ENCODE measurements at places on chromosomes 12 and 14. TPM values are rescaled to one million over a fixed set of nuclear protein-coding genes. Genes with fewer than 3 reads are reported as not detected.

DPF3 gene
- 0.65 TPM for total RNA-seq

HHIPL1 gene
- total RNA-seq, result 2.5 TPM

FLRT2 gene
- total RNA-seq, result 21.2 TPM

DCAF11 gene
- total RNA-seq, result 35.5 TPM

CLEC14A gene
- 36.8 TPM for total RNA-seq

DNA sequence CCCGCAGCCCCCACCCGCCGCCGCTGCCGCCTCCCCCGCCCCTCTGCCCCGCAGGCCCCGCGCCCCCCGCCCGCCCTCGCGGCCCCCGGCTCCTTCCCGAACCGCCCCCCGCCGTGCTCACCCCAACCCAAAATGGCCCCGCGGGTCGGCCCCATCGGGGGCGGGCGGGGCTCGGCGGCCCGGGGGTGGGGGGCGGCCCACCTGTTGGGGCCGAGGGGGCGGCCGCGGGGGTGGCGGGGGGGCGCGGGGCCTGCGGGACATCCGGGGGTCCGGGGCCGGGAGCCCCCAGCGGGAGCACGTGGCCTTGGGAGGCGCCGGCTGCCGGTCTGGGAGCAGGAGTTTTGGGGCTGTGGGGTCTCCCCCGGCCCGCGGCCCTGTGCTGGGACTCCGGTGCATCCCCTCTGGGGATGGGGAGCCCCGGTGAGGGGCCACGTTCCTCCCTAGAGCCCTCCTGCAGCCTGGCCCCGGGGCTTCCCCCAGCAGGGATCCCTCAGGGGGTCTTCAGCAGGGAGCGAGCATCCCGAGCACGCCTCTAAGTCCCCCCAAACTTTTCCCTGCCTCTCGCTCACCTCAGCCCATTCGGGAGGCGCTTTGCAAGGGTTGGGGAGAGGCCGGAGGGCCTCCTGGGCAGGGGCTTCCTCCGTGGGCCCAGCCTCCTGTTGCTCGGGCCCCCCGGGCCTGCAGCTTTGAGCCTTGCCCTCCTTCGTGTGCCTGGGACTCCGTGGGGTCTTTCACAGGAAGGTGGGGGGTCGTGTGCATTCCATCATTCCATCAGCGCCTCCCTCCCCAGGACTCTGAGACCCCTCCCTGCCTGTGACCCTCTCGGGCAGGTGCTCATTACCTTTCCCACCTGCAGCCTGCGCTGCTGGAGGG lies 710 bp downstream of the MTA1 start:
- no peak for DNase-seq
- no peaks in the 10 kb centered on the region for H3K4me1 ChIP-seq
- no peaks in the 10 kb centered on the region for H3K36me3 ChIP-seq

- H3K4me1 ChIP-seq, result peaks cover 17% of the 10 kb centered on the region
- no peak overlapping the region for H3K4me3 ChIP-seq
- H3K27me3 ChIP-seq, result no peaks in the 10 kb centered on the region
- peak overlapping the region; percentile 74 for H3K27ac ChIP-seq
- H3K36me3 ChIP-seq, result no peaks in the 10 kb centered on the region
Observed at GRCh38 chr12:11759494-11759878, 110.0 kb downstream of the ETV6 start.

DNA sequence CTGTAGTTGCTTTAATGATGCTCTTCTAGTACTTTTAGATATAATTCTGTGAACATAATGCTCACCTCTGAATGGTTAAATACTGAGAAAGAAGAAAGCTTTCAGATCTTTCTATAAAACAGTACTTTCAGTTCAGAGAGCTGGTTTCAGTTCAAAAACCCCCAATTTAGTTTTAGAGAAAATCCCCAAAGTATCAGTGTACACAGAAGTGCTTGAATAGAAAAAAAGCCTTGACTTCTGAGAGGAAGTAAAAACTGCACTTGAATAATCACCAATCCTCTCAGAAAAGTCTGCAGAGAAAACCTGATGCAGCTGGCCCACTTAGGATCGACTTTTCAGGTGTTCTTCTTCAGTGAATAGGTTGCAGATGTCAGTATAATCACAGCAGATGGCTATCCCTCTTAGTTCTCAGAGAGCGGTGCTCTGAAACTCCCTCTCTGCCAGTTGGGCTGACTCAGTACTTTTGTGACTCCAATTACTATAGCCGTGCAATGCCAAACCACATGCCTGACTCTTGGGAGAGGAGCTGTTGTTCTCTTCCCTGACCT lies 616.3 kb downstream of the LRFN5 start:
- H3K36me3 ChIP-seq, result no peaks in the 10 kb centered on the region
- no peaks in the 10 kb centered on the region for H3K27me3 ChIP-seq
- H3K4me3 ChIP-seq, result no peak overlapping the region
- H3K27ac ChIP-seq, result no peak overlapping the region
- no peak for DNase-seq

GRCh38 chr12:132176920-132177551 lies 32.8 kb downstream of the NOC4L start:
- H3K27me3 ChIP-seq, result no peaks in the 10 kb centered on the region
- peak; percentile 39 for DNase-seq

DNA sequence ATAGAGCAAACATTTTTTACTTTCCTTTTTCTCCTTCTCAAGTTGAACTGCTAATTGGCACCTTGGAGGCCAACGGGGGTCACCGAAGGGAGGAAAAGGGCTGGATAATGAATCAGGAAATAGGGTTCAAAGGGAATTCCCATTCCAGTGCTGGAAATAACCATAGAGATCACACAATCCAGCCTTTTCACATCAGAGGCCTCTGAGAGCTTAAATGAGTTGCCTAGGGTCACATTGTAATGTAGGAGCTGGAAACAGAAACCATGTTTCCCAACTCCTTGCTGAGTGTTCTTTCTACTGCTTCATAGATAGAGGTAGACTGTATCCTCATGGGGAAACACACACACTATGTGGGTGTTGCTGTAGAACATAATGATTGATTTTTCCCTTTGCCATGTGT lies 60.6 kb upstream of the DDHD1 start:
- no peaks in the 10 kb centered on the region for H3K4me1 ChIP-seq
- no peaks in the 10 kb centered on the region for H3K36me3 ChIP-seq
- no peaks in the 10 kb centered on the region for H3K27me3 ChIP-seq
- no peak for DNase-seq
- no peak overlapping the region for H3K27ac ChIP-seq
- H3K4me3 ChIP-seq, result no peak overlapping the region

GRCh38 chr12:29717540-29718100 lies 66.1 kb downstream of the TMTC1 start:
- H3K36me3 ChIP-seq, result peaks cover 4% of the 10 kb centered on the region
- no peak overlapping the region for H3K4me3 ChIP-seq
- DNase-seq, result no peak
- H3K27me3 ChIP-seq, result no peaks in the 10 kb centered on the region
- H3K4me1 ChIP-seq, result no peaks in the 10 kb centered on the region
- H3K27ac ChIP-seq, result no peak overlapping the region

DNA sequence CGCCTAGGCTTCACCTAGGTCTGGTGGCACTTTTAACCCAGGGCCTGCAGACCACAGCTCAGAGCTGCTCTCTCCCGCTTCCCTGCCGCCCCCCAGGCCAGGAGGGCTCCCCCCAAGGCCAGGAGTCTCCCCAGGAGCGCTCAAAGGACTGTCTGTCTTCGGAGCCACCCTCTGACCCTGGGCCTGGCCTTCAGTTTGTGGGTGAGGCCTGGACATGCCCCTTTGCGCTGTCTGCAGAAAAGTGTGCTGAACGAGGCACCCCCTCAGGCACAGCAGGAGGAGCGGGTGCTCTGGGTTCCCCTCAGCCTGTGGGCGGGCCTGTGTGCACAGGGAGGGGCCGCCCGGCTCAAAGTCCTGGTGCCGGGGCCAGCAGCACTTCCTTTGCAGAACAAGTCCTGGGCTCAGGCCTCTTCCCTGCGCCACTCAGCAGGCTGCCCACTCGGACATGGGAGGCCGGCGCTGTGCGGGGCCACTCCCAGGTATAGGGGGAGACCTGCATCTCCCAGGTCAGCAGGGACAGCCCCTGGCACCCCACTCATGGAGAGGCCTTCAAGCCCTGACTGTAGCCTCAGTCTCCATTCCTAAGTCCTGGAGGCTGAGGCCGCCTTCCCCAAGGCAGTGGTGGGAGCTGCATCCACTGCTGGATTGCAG lies 14.3 kb downstream of the DEGS2 start:
- no peaks in the 10 kb centered on the region for H3K27me3 ChIP-seq
- no peak overlapping the region for H3K4me3 ChIP-seq
- H3K4me1 ChIP-seq, result no peaks in the 10 kb centered on the region
- no peaks in the 10 kb centered on the region for H3K36me3 ChIP-seq

DNA sequence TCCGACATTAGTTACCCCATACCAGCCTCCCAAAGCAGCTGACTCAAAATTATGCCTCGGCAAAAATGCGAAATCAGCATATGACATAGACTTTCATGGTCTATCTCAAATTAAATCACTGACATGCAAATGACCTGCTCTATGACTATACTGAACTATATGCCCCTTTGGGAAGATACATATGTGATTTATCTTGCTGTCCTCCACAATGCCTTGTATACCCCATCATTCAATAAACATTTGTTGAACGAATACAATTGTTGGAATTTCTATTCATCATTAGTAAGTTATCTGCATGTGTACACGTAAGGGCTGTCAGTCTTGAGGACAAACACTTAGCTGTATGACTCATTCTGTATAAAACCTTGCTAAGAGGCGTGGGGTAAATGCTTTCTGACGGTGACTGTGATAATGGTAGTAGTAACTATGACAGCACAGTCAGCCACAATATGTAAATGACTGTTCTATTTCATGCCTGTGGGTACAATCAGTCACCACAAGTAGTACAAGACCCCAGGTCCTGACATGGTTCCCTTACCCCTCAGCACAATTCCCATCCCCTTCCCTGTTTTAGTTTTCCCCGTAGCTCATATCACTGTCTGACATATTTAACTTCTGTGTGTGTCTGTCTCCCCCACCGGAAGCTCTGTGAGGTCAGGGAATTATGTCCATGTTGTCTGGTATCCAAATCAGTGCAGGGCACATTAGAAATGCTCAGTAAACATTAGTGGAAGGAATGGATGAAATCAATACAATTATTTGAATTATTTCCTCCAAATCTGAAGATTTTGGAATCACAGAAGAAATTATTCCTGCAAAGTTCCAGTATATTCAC lies 42.8 kb downstream of the STXBP6 start:
- H3K4me1 ChIP-seq, result no peaks in the 10 kb centered on the region
- no peak for DNase-seq
- no peak overlapping the region for H3K27ac ChIP-seq
- H3K27me3 ChIP-seq, result no peaks in the 10 kb centered on the region
- no peaks in the 10 kb centered on the region for H3K36me3 ChIP-seq

- H3K27ac ChIP-seq, result no peak overlapping the region
- no peaks in the 10 kb centered on the region for H3K36me3 ChIP-seq
- H3K4me1 ChIP-seq, result no peaks in the 10 kb centered on the region
- no peak overlapping the region for H3K4me3 ChIP-seq
- DNase-seq, result no peak
- no peaks in the 10 kb centered on the region for H3K27me3 ChIP-seq
Observed at GRCh38 chr12:114776731-114777442, 92.9 kb upstream of the TBX3 start.

DNA sequence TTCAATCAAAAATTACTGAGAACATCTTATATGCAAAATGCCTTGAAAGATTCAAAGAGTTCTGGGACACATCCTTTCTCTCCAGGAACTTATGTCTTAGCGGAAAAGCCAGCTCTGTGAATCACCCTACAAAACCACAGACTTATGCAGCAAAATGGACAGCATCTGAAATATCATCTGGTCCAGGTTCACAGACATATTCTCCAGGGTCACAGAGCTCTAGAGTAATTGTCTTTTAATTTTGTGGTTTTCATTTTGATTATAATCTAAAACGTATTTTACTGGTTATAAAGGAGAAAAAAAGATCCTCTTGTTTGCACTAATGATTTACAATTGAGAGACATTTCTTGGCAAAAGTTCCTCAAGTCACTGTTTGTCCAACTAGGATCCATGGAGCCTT lies 246.2 kb downstream of the MSRB3 start:
- no peaks in the 10 kb centered on the region for H3K4me1 ChIP-seq
- no peak for DNase-seq
- H3K27me3 ChIP-seq, result no peaks in the 10 kb centered on the region
- H3K27ac ChIP-seq, result no peak overlapping the region
- H3K36me3 ChIP-seq, result no peaks in the 10 kb centered on the region

DNA sequence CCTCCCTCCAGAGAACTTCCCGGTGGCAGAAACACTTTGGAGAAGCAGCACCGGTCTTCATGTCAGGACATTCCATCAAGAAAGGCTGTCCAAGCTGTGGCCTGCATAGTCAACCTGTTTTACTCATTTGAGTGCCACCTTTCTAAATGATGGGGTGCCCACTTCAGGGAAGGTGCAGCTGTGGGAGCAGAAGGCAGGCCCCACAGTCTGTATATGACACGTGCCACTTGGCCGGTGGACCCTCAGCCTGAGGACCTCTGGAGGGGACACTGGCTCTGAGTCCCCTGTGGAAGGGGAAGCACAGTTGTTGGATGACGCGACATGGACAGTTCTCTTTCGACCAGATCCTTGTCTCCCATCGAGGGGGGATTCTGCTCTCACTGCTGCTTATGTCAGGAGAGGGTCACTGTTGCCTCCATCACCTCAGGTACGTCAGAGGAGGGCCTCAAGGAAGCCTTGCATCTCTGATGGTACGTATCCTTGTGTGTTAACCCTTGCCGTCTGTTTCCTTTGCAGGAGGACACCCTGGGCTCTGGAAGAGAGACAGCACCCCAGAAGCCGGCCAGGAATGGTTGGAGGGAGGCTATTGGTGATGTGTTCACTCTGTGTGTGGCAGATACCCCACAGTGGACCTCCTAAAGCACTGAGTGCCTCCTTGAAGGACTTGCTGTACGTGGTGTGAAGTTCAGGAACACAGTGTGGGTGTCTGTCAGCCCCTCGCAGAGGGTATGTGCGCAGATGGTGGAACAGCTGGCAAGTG lies 132.1 kb upstream of the RTL1 start:
- no peak overlapping the region for H3K27ac ChIP-seq
- no peaks in the 10 kb centered on the region for H3K36me3 ChIP-seq
- peak; percentile 49 for DNase-seq
- H3K4me3 ChIP-seq, result no peak overlapping the region

GRCh38 chr12:122483969-122484368 lies 16.8 kb downstream of the ZCCHC8 start:
- no peak overlapping the region for H3K27ac ChIP-seq
- no peak for DNase-seq
- H3K4me3 ChIP-seq, result no peak overlapping the region
- H3K36me3 ChIP-seq, result peaks cover 9% of the 10 kb centered on the region
- no peaks in the 10 kb centered on the region for H3K4me1 ChIP-seq

DNA sequence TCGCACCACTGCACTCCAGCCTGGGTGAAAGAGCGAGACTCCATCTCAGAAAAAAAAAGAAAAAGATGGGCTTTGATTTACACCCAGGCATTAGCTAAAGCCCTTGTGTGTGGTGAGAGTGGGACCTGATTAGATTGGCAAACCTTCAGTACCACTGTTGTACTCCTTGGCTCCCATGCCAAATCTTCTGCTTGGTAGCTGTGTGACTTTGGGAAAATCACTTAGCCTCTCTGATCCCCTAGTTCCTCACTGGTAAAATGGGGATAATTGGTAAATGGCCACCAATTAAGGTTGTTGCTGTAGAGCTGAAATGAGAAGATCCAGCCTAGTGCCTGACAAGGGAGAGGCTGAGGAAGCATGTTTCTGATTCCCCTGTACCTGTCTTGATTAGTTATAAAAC lies 63.7 kb downstream of the SLC25A47 start:
- no peak for DNase-seq
- no peaks in the 10 kb centered on the region for H3K4me1 ChIP-seq
- no peak overlapping the region for H3K4me3 ChIP-seq
- H3K36me3 ChIP-seq, result no peaks in the 10 kb centered on the region
- no peak overlapping the region for H3K27ac ChIP-seq

Data from aorta (tissue), 5 donors.